ENCODE measurements at places on chromosomes 7 and 10. TPM values are rescaled to one million over a fixed set of nuclear protein-coding genes. Genes with fewer than 3 reads are reported as not detected.

SOSTDC1 gene
- total RNA-seq = 0.41 TPM

GIMAP8 gene
- not detected for total RNA-seq

- H3K4me3 ChIP-seq = no peak overlapping the region
- no peaks in the 10 kb centered on the region for H3K27me3 ChIP-seq
- H3K4me1 ChIP-seq = no peaks in the 10 kb centered on the region
- no peak for DNase-seq
These were observed 32.2 kb upstream of the ITGB8 start for GRCh38 chr7:20298486-20298901.

PIP gene
- not detected for total RNA-seq

EPHA1 gene
- 56.3 TPM for total RNA-seq

GRCh38 chr10:74977913-74978847, 133.3 kb upstream of the SAMD8 start:
- DNase-seq = no peak
- peaks cover 6% of the 10 kb centered on the region for H3K4me1 ChIP-seq
- no peak overlapping the region for H3K27ac ChIP-seq
- no peak overlapping the region for H3K4me3 ChIP-seq
- peaks cover 20% of the 10 kb centered on the region for H3K36me3 ChIP-seq

- no peaks in the 10 kb centered on the region for H3K27me3 ChIP-seq
- H3K36me3 ChIP-seq = peaks cover 11% of the 10 kb centered on the region
- H3K27ac ChIP-seq = no peak overlapping the region
- no peak for DNase-seq
- no peaks in the 10 kb centered on the region for H3K4me1 ChIP-seq
These were observed 27.2 kb upstream of the GPR22 start for GRCh38 chr7:107442678-107443077.

GNAI1 gene
- total RNA-seq = 50.8 TPM

DNA sequence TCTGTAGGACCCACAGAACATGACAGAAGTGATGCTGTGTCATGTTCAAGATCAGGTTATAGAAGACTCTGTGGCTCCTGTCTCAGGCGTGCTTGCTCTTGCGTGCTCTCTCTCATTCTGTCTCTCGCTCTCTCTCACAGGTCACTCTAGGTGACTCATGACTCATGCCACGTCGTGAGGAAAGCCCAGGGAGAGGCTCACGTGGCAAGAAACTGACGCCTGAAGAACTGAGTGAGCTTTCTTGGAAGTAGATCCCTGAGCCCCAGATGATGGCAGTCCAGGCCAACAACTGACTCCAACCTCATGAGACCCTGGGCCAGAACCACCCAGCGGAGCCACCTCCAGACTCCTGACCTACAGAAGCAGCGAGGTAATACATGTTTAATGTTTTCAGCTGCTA, 103.3 kb downstream of the DNMBP start:
- no peaks in the 10 kb centered on the region for H3K27me3 ChIP-seq
- H3K4me1 ChIP-seq = peaks cover 2% of the 10 kb centered on the region
- no peak overlapping the region for H3K27ac ChIP-seq
- DNase-seq = no peak
- H3K36me3 ChIP-seq = peaks cover 27% of the 10 kb centered on the region

DNA sequence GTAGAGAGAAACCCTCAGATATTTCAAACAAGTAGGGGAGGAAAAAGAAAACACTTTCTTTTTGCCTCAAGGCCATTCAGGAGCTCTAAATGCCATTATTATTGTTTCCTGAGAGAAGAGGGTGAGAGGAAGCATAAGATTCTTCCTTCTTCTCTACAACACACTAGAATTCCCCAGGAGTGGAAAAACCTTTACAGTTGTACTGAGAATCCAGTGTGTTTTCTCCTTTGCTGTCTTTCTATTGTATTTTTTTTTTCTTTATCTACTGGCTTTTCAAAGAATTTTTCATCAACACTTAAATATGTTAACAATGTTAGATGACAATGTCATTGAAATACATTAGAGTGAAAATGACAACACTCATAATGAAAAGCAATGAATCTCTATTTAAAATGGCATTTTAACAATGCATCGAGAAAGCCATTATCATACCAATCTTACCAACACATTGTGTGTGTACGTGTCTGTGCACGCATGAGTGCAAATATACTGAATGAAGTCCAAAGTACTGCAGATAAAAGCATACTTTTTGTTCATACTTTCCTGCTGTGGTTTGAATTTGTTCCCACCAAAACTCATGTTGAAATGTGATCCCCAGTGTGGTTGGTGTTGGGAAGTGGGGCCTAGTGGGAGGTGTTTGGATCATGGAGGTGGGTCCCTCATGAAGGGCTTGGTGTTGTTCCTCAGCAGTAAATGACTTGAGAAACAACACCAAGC, 24.2 kb upstream of the MACC1 start:
- no peak for DNase-seq
- H3K4me1 ChIP-seq = no peaks in the 10 kb centered on the region
- H3K27ac ChIP-seq = no peak overlapping the region
- H3K4me3 ChIP-seq = no peak overlapping the region

CYP3A5 gene
- 4.2 TPM for total RNA-seq

DNA sequence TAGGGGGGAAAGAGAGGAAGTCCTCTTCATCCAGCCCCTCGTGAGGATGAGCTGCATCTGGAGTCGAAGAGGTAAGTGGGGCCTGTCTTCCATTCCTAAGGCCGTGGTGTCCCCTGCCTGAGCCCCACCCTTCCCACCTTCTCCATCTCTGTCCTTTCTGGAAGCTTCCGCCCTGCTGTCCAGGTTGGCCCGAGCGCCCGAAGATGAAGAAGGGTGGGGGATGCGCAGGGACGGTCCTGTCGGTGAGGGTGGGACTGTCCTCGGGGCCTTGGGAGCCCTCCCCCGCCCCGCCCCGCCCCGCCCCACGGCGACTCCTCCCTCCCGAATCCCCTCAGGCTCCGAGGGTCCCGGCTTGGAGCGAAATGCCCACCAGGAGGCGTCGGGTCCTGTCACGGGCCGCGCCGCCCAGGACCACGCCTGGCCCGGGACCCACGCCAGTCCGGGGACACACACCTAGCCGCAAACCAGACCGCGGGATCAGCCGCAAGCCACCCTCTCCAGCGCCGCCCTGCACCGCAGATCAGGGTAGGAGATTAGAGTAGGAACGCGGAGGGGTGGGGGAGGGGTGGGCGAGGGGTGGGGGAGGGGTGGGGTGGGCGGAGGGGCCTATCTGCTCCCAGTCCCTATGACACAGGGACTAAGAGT, 15.3 kb downstream of the GPRIN2 start:
- no peaks in the 10 kb centered on the region for H3K36me3 ChIP-seq
- peak; percentile 80 for DNase-seq
- H3K27me3 ChIP-seq = peaks cover 57% of the 10 kb centered on the region
- H3K4me1 ChIP-seq = peaks cover 9% of the 10 kb centered on the region
- peak overlapping the region; percentile 34 for H3K27ac ChIP-seq

DNA sequence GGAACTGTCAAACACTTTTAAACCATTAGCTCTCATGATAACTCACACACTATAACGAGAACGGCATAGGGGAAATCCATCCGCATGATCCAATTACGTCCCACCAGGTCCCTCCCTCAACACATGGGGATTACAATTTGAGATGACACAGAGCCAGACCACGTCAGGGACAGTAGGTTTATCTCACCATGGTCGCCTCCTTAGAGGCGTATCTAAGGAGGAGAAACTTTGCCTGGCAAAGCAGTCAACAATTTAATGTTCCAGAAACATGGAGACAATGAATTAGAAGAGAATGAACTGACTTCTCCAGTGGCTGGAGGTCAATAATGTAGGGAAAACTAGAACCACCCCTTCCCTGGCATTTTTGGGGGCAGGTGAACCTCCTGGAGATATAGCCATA, 488.4 kb upstream of the AUTS2 start:
- no peaks in the 10 kb centered on the region for H3K4me1 ChIP-seq
- DNase-seq = no peak
- H3K36me3 ChIP-seq = no peaks in the 10 kb centered on the region
- no peak overlapping the region for H3K27ac ChIP-seq

- H3K27ac ChIP-seq = no peak overlapping the region
- H3K4me3 ChIP-seq = no peak overlapping the region
These were observed 62.3 kb downstream of the ARL4A start for GRCh38 chr7:12749746-12750145.

GRCh38 chr10:96513305-96513697, 425 bp downstream of the TLL2 start:
- H3K36me3 ChIP-seq = no peaks in the 10 kb centered on the region
- no peak overlapping the region for H3K27ac ChIP-seq
- peaks cover 12% of the 10 kb centered on the region for H3K4me1 ChIP-seq
- peak; percentile 17 for DNase-seq
- H3K4me3 ChIP-seq = peak overlapping the region; percentile 66
- peaks cover 67% of the 10 kb centered on the region for H3K27me3 ChIP-seq

DNA sequence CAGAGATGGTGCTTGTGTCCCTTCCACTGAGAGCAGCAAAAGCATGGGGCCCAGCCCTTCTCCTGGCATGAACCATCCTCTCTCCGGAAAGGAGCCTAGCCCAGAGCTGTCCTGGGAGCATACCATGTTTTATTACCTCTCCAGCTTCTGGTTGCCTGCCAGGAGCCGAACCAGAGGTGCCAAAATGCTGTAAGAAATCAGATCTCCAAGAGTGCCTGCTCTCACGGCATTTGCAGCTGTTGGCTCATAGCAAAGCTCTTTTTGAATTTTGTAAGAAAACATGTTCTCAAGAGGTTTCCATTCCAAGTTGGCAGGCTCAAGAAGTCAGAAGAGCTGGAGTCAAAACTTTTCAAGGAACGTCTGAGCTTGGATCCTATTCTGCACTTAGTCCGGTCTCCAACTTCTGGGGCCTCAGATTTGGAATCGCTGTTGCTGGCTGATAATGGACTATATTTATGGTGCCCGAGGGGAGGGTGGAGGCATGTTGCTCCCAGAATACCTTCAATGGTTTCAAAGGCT, 211.7 kb upstream of the MKI67 start:
- no peaks in the 10 kb centered on the region for H3K4me1 ChIP-seq
- no peaks in the 10 kb centered on the region for H3K36me3 ChIP-seq
- no peak overlapping the region for H3K4me3 ChIP-seq
- DNase-seq = no peak
- H3K27ac ChIP-seq = no peak overlapping the region

- peaks cover 21% of the 10 kb centered on the region for H3K36me3 ChIP-seq
- no peaks in the 10 kb centered on the region for H3K27me3 ChIP-seq
- H3K27ac ChIP-seq = peak overlapping the region; percentile 99
- peak overlapping the region; percentile 97 for H3K4me3 ChIP-seq
- no peak for DNase-seq
These were observed 8.7 kb upstream of the HOXA2 start for GRCh38 chr7:27111042-27111750.

DNA sequence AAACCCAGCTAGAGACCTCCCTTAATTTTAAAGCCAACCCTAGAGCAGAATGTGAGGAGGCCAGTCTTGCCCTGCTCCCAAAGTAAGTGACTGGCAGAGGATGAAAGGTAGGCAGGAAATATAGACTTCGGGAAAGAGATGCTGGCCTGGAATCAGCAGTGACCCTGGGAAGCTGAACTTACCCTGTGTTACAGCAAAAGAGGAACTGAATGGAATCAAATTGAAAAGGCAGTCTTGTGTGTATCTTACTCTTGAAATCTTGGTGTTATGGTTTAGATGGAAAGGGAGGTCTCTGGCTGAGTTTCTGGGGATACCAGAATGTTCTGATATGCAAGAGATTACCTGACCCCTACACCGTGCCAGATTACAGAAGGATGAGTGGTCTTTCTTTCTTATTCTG, 7.9 kb upstream of the CFAP43 start:
- no peak for DNase-seq
- H3K4me1 ChIP-seq = peaks cover 2% of the 10 kb centered on the region
- H3K36me3 ChIP-seq = peaks cover 6% of the 10 kb centered on the region
- H3K4me3 ChIP-seq = no peak overlapping the region

DNA sequence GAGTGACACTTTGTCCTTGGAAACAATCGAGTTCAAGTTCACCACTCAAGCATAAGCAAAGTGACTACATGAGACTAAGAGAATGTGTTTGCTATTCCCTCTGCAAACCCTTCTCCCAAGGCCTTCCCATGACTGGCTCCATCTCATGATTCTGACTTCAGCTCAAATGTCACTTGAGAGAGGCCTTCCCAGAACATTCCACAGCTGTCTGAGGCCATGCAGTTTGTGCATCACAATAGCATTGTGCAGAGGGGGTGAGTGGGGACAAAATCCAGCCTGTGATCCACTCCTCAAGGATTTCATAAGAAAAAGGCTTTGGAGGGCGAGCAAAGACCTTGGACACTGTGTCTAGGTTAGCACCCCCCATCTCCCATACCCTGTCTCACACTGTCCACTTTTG, 6.9 kb upstream of the LRMDA start:
- peaks cover 14% of the 10 kb centered on the region for H3K27me3 ChIP-seq
- H3K36me3 ChIP-seq = no peaks in the 10 kb centered on the region
- no peak for DNase-seq
- H3K4me1 ChIP-seq = peaks cover 12% of the 10 kb centered on the region

DNA sequence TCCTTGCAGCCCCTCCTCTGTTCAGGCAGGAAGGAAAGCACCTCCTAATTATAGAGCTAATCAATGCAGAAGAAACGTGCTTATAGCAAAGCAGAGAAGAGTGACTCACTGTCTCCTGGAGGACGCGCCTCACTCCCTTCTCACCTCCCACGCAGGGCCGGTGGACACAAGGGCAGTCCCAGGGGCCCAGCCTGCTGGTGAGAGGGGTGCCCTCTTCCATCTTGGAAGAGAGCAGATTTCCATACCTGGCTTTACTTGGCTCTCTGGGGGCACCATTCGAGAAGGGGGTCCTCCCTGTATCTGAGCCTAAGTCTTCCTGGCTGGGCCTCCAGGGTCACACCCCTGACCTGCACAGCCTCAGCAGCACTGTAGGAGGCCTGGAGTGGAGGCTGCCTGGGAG, 55.8 kb downstream of the RASGEF1A start:
- H3K36me3 ChIP-seq = no peaks in the 10 kb centered on the region
- DNase-seq = no peak

Data from progenitor cell of endocrine pancreas (in vitro differentiated cells).